ENCODE measurements at places on chromosomes 3 and 15. TPM values are rescaled to one million over a fixed set of nuclear protein-coding genes. Genes with fewer than 3 reads are reported as not detected.

The TMC3 gene
- not detected for total RNA-seq

The ZFAND6 gene
- 111 TPM for total RNA-seq

The NR2F2 gene
- total RNA-seq, result 27.1 TPM

The ZNF502 gene
- total RNA-seq, result 1.7 TPM

The IL17RC gene
- total RNA-seq, result 12.9 TPM

The MUC20 gene
- total RNA-seq, result 0.56 TPM
